Tibial artery (tissue), 4 donors: ENCODE measurements at places on chromosomes 1 and 21.

DNA sequence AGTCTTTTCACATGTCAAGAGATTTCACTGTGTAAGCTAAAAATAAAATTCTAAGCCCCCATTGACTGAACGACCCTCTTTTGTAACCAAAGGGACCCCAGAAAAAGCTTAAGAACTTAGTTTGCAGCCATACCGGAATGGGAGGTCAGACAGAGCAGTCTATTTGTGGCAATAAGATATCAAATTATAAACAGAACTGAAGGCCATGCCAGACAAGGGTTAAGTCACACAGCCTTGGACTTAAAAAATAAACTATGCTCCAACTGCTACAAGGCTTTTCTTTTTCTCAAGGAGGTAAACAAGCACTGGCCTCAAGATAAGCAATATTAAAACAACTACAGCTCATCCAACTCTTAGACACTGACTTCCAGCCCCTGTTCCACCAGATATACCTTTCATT lies 256.9 kb downstream of the BACH1 start:
- no peaks in the 10 kb centered on the region for H3K4me1 ChIP-seq
- H3K4me3 ChIP-seq: no peak overlapping the region
- no peak for DNase-seq
- H3K27ac ChIP-seq: no peak overlapping the region
- no peaks in the 10 kb centered on the region for H3K27me3 ChIP-seq

DNA sequence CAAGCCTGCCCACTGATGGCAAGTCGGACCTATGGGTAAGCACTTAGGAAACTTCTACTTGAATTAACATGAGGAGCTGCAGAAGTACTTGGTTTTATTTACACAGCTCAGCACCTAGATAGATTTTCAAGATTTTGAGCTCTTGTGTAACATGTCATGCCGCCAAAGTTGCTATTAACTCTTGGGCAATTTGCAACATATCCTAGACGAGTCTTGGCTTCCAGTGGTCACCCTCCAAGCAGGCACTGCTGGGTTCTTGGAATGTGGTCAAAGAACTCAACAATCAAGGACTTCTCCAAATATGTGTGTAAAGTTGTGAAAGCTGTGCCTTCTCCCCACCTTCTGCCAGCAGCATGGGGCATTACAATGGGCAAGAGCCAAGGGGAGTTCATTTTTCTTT lies 17.8 kb upstream of the GUCA2B start:
- no peak overlapping the region for H3K4me3 ChIP-seq
- peaks cover 4% of the 10 kb centered on the region for H3K27me3 ChIP-seq
- H3K36me3 ChIP-seq: no peaks in the 10 kb centered on the region
- no peaks in the 10 kb centered on the region for H3K4me1 ChIP-seq

- H3K27me3 ChIP-seq: no peaks in the 10 kb centered on the region
- DNase-seq: no peak
- no peak overlapping the region for H3K27ac ChIP-seq
Observed at GRCh38 chr1:78408810-78409209, 82.0 kb upstream of the PTGFR start.

- no peaks in the 10 kb centered on the region for H3K27me3 ChIP-seq
- DNase-seq: peak; percentile 99
- H3K27ac ChIP-seq: peak within 1 kb of the TSS; percentile 94
- H3K4me3 ChIP-seq: peak within 1 kb of the TSS; percentile 53
Observed at GRCh38 chr1:59296358-59297256, at the start of gene FGGY. TSS of gene FGGY (plus strand) at chr1:59297094. CDS start at chr1:59321550, 24,456 bp downstream.

DNA sequence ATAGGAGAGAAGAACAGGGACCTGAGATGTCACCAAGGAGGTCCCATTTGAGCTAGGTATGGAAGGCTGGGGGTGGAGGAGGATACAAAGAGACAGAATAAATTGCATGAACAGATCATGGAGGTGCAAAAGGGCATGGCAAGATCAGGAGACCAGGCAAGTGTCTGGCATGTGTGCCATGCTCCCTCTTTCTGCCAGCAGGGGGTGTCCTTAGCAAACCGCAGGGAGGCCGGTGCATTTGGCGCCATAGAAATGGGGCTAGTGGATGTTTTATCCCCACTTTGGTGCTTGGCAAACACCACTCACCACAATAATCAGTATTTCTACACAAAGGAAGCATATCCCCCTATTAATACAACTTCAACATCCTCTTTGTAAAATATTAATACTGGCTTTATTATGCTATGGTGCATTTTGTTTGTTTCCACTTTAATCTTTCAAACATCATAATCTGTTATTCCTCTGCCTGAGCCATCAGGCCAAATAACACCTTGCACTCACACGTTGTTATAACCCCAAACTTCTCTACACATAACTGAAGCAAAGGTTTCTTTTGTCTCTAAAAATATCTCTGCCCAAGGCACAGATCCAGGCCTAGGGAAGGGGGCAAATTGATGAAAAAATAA lies 25.9 kb downstream of the S100A6 start:
- no peaks in the 10 kb centered on the region for H3K36me3 ChIP-seq
- peaks cover 24% of the 10 kb centered on the region for H3K4me1 ChIP-seq
- H3K27me3 ChIP-seq: no peaks in the 10 kb centered on the region
- H3K4me3 ChIP-seq: no peak overlapping the region
